CD4-positive, alpha-beta T cell treated with Interferon gamma for 1 hour (primary cell): ENCODE measurements at places on chromosomes 2 and 18.

DNA sequence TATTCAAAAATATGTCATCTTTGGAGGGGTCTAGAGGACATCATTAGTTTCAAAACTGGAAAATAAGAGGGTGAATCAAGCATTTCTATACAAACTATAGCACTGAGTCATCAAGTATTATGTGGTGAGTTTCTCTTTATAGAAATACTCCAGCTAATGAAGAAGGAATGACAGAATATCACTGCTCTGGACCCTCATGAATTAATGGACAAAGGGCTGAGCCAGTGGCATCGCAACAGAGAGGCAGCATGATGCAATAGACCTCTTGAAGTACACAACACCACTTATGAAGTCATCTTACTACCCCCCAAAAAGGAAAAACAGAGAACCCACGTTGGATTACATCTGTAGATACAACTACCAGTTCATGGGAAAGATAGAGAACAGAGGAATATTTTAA is 27.4 kb upstream of the EIF2AK3 start:
- no peak for DNase-seq

DNA sequence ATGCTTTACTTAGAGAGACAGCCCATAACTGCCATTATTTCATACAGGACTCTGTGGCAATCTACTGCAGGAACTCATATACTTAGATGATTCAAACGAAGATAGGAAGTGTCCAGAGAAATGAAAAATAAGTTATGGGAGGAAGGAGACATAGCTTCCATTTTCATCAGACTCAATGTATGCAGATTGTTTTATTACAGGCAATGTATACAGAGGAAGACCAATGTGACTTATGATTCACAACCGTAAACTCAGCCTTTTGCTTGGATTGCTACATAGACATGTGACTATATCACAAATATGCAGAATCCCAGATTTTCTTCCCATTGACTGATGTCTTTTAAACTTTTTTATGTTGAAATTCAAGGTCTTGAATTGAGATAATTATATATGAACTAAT is 793.4 kb downstream of the SATB2 start:
- no peak for DNase-seq

DNA sequence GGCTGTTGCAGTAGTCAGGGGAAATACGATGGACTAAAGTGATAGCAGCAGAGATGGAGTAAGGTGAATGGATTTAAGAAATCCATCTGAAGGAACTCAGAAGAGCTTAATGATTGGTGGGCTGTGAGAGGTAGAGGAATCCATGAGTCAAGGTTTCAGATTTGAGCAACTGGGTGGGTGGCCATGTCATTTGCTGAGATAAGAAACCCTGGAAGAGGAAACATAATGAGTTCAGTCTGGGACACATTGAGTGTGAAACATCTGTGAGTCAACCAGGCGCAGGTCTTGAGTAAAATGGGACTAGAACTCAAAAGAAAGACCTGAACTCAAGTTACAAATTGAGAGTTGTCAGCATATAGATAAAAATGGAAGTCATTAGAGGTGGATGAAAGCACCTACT is 19.7 kb upstream of the ASNSD1 start:
- DNase-seq: no peak

GRCh38 chr2:2328848-2329247 is 2.2 kb downstream of the MYT1L start:
- no peak for DNase-seq

DNA sequence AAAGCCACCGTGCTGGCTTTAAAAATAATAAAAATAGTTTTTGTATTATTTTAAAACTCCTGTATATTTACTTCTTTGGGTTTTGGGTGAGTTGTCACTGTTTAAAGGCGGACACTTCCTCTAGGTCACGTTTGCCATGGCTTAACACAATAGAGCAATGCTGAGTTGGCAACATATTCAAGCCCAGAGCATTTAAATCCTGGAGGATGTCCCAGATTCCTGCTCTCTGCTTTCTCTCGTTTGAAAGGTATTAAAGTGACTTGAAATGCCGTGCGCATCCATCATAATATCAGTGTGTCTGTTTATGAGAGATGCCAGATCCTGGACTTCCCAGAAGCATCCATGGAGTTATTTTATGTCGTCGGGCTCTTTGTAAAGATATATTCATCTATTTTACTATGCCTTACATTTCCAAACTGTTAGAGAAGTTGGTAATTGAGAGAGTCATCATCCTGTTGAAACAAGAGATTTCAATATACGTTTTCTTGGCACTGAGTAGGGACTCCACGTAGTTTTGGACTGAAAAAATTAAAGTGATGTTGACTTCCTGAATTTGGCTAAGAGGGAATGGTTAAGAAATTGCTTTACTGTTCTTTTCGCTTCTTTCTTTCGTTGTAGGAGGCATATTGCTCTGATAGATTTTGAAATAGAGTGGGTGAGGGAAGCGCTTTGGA is 150.6 kb downstream of the ZNF236 start:
- DNase-seq: no peak

DNA sequence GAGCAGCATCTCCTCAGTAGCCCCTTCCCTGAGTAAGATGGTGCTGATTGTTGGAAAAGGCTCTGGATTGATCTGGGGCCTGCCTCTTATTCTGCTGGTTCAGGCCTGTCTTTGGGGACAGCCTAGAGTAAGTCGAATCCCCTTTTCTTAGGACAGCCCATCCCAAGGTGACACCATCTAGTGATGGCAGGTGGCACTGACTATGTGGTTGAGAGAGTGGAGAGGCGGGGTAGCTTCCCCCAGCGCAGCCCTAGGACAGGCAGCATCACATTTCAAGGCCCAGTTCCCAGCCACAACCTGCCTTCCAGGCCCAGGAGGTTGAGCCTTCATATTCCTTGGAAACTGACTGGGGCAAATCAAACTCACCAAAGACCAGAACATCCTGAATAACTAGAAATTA is 69.1 kb upstream of the B3GNT7 start:
- no peak for DNase-seq
